NB4 (cell line): ENCODE measurements at places on chromosomes 5 and 9.

DNA sequence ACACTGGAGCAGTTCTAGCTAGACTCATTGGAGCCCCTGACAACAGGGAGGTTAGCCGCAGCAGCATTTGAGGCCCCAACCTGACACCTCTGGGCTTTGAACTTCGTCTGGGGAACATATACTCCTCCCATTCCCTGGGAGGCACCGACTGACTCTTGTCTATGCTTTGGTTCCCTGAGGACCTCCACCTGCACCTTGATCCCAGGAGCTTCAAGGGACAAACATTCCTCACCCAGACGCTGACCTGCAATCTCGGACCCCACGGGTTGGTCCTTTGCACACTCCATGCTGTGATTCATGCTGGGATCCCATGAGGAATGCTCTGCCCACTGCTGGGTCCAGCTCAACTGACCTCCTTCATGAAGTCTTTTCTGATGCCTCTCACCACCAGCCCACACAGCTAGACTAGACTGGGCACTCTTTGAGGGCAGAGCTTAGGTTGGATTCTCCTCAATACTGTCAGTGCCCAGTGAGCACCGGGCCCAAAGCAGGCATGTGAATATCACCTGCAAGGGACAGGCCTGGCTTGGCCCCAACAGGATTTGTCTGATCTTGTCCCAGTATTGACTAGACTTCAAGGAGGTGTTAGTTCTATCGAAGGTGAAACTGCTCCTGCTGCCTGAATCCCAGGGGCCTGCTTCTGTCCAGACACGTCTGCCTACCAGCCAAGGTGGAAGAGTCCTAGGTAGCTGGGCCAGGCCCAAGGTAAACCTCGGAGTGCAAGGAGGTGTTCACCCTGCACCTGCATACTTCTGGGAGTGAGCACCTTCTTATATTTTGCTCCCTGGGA, 51.8 kb upstream of the ZBTB43 start:
- no peak for DNase-seq

GRCh38 chr9:22055090-22055489, 46.0 kb upstream of the CDKN2B start:
- no peak for DNase-seq

GRCh38 chr9:136741883-136742571, 713 bp downstream of the LCN10 start:
- DNase-seq: no peak

DNA sequence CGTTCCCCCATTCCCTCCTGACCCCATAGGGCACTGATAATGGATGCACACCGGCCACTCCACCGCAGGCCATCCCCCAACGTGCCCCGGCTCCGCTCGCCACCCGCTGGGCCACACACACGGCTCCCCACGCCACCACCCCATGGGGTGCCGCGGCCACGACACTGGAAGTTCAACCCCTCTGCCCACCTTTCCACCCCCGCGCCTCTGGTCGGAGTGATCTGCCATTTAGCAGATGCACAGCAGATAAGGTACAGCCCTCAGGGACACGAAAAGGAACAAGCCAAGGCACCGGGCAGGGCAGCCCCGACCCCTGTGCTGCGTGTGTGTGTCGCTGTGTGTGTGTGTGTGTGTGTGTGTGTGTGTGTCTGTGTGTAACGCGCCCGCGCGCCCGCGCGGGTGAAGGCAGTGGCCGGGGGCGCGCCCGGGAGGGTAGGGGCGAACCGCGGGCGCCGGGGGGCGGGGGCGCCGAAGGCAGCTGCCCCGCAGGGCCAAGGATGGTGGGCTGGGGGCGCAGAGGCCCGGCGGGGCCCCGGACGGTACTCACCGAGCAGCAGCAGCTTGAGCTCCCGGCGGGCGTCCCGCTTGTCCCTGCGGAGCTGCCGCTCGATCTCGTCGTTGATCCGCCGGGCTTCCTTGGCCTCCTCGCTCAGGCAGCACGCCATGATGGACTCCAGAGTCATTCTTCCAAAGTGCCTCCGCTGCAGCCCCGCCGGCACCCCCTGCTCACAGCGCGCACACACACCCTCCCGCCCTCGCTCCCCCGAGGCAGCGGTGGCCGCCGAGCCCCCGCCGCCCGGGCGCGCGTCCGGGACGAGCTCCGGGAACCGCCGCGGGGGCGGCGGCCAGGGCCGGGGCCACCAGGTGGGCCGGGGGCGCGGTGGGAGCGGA, 813 bp downstream of the GNAQ start:
- peak; percentile 74 for DNase-seq

GRCh38 chr5:100818340-100818739, 84.7 kb downstream of the ST8SIA4 start:
- no peak for DNase-seq
